Left lung (tissue), 14 donors: ENCODE measurements at places on chromosomes 12 and 14.
A peak's percentile ranks its signal among the peaks of the same experiment; 100 is the strongest.

GRCh38 chr14:72172049-72172448, 239.8 kb downstream of the RGS6 start:
- no peak for DNase-seq

GRCh38 chr12:64810831-64811230, 13.6 kb upstream of the TBC1D30 start:
- no peak for DNase-seq

DNA sequence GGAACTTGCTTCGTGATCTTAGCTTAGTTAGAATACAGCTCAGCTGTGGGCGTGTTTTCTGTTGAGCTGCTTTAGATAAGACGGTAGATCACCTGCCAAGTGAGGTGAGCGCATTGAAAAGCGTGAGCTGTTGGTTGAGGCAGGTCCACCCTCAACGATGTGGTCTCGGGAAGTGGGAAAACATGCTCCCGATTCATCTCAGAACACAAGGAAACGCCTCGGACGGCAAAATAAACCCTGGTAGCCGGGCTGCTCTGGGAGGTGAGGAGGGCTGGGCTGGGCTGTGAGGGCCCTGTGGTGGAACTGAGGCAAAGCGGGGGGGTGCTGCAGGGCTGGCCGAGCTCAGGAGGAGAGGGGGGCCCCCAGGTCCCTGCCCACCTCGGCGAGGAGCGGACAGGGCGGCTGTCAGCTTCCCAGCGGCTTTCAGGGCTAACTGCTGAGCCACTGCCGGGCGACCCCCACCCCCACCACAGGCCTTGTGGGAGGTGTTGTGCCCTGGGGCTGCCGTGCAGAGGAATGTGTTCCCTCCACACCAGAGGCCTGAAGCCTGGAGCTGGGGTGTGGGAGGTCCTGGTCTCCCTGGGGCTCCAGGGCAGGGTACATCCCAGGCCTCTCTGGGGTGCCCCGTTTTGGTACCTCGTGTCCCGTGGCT, 30.7 kb downstream of the NOC4L start:
- no peak for DNase-seq

DNA sequence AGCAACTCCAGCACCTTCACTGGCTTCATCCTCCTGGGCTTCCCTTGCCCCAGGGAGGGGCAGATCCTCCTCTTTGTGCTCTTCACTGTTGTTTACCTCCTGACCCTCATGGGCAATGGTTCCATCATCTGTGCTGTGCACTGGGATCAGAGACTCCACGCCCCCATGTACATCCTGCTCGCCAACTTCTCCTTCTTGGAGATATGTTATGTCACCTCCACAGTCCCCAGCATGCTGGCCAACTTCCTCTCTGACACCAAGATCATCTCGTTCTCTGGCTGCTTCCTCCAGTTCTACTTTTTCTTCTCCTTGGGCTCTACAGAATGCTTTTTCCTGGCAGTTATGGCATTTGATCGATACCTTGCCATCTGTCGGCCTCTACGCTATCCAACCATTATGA, 6.8 kb downstream of the OR11G2 start:
- DNase-seq = no peak

GRCh38 chr12:56987551-56988053, 18.7 kb downstream of the ZBTB39 start:
- peak; percentile 60 for DNase-seq

DNA sequence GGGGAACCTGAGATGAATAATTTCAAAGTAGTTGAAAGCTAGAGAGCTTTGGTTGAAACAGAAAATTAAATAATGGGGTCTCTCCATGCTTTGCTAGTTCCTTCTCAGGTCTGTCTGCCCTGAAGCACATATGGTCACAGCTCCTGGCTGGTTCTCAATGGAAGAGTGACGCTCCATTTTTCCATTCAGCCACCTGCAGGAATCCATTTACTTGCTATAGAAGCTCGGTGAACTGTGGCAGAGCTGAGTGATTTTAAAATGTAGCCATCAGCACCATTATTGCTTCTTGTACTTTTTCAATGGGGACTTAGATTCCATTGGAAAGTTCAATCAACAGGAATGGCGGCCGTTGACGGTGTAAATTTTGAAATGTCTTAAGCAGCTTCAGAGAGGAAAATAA, 525.2 kb downstream of the GLT1D1 start:
- no peak for DNase-seq

DNA sequence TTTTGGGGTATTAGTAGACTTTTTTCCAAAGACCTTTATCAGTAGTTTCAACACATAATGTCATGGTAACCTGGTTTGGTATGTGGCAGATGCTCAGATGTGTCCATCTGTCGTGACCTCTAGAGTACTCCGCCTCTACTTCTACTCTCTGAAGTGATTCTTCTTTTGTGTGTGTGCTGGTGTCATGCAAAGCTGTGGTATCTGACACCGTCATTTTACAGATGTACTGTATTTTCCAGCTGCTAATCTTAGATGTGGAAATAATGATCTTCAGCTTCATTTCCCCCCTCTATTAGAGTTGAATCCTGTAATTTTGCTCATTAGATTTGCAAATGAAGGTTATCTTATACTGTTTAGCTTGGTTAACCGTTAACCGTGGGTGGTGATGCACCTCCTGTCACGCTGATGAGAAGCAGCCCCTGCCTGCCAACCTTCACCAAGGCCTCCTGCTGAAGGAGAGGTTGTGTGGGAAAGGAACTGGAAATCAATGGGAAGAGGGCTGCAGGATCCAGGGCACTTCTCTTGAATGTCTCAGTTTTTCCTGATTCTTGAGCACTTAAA, 222.4 kb upstream of the AMIGO2 start:
- no peak for DNase-seq

DNA sequence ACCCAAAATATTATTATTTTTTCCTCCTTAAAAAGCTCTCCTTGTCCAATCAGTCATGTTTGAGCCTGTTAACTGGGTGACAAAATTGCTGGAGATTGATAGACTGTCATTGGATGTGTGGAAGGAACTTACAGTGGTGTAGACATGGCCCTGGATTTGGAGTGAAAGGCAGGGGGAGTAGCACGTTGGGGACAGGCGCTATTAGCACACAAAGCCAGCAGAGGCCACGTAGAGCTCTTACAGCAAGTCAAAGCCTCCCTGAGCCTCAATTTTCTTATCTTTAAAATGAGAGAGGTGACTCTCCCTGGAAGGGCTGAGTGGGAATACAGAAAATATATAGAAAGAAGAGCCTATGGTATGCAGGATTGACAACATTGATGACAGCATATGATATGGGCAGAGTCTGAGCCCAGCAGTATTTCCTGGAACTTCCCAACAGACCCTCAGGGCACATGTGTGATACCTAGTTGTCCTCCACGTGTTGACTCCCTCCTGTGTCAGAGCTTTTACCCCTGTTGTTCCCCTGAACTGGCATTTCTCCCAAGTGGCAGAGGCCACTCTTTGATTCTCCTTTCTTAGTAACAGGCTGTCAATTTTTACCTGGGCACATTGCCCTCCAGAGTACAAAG, 504.9 kb downstream of the VRK1 start:
- no peak for DNase-seq

DNA sequence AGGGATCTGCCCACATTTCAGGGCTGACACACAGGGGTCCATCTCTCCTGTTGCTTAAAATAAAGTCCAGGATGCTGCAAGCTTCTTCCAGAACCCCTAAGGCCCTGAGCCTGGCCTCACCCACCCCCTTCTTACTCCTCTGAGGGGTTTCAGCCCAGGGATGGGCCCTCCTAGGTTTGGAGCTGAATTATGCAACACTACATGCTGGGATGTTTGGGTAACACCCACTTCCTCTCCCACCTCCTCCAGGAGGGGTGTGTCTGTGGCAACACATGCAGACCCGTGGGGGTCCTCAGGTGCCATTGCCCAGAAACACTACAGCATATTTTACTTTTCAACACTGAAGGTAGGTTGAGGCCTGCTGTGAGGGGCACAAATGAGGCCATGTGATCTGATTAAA, 5.4 kb downstream of the FBLN5 start:
- no peak for DNase-seq

GRCh38 chr14:78043349-78043748, 126.8 kb upstream of the NRXN3 start:
- DNase-seq = no peak

DNA sequence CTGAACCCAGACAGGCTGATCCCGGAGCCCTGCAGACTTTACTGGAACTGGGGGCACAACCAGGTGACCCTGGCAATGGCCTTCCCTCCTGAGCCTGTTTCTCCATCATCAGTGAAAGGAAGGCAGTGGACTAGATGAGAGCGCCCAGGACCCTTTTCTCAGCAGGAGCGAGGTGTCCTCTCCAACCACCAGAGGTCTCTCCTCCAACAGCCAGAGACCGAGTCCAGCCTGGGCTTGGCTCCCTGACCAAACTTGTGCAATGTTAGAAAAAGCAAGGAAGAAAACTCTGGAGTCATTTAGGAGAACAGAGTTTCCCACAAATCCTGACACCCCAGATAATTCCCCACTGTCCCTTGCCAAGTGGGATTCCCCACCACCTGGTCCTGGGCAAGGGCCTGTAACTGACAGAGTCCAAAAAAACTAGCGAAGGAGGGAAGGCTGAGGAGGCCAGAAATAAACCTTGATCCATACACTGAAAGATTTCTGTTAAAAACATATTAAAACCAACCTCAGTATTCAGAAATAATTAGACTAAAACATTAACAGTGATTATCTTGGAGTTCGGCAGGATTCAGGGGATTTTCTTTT, 9.0 kb downstream of the RPS6KL1 start:
- DNase-seq = peak; percentile 60

DNA sequence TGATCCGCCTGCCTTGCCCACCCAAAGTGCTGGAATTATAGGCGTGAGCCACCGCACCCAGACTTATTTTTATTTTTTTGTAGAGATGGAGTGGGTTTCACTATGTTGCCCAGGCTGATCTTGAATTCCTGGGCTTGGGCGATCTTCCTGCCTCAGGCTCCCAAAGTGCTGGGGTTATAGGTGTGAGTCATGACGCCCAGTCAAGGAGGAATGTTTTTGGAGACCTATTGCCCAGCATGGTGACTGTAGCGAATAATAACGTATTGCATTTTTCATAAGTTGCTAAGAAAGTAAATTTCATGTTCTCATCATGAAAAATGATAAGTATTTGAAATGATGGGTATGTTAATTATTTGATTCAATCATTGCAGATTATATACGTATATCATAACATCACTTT, 46.5 kb downstream of the TEAD4 start:
- no peak for DNase-seq

- DNase-seq = no peak
Measured at GRCh38 chr12:5912437-5913334, 32.4 kb downstream of the ANO2 start.

DNA sequence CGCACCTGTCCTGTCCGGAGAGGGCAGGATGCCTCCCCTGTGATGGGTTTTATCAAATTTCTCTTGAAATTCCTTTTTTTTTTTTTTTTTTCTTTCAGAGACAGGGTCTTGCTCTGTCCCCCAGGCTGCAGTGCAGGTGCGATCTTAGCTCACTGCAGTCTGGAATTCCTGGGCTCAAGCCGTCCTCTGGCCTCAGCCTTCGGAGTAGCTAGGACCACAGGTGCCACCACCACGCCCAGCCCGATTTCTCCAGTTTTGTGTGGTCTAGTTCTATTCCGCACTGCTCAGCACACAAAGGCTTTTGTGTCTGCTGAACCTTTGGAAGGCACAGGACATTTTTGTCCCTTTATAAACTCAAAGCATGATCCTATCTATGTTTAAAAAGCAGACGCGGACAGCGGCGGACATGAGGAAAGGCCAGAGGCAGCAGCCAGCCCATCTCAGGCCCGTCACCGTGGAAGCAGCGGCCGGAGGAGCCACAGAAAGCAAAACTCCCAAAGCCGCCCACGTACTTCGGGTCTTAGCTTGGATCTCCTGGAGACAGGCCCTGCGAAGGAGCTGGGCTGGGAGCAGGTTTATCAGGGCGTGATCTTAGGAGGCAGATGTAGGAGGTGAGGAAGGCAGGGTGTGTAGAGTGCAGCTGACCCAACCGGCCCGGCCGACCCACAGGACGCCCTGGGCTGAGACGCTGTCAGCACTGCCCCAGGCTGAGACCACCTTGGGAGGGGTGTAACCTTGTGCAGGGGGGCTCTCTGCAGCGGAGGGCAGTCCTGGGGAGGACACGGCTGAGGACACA, 30.9 kb upstream of the FBRSL1 start:
- DNase-seq = peak; percentile 63

GRCh38 chr14:77097006-77097699, 905 bp upstream of the CIPC start:
- no peak for DNase-seq

- DNase-seq = no peak
Measured at GRCh38 chr14:34693228-34693939, 21.0 kb downstream of the CFL2 start.

GRCh38 chr12:85308374-85308773, 28.4 kb downstream of the ALX1 start:
- DNase-seq = no peak

DNA sequence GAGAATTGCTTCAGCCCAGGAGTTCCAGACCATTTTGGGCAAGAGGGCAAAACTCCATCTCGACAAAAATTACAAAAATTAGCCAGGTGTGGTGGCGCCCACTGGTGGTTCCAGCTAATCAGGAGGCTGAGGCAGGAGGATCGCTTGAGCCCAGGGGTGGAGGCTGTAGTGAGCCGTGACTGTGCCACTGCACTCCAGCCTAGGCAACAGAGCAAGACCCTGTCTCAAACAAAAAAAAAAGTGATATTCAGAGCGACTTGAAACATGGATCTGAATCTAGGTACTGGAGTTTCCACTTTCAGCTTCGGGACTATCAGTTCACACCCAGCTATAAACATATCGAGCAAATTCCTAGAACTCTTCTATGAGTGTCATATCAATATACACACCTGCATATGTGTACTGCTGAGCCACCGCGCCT, 16.3 kb upstream of the RNF34 start:
- no peak for DNase-seq

DNA sequence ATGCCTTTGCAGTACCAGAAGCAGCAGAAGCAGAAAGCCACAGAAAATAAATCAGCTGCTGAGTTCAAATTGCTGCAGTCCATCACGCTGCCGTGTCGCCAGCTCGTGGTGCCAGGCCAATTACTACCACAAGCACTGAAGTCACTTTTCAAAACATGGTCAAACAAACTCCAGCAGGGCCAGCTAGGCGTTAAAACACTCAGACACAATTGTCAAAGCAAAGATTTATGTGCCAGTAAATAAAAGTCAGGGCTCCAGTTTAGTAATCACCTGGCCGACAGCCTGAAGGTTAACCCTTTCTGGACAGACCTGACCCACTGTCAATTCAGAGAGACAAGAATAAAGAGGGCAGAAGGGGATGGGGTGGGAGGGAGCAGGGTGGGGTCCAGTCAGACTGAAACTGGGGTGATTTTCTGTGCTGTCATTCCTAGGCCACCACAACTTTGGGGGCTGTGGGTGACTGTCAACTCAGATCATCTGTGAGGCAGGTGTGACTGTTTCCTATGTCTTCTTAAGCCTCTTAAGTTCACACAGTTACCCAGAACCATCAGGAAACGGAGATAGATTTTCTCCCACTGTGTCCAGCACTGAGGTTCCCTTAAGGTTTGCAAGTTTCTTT, 109.8 kb upstream of the FUT8 start:
- DNase-seq = no peak
